ENCODE measurements at places on chromosomes 5 and 9.
A peak's percentile ranks its signal among the peaks of the same experiment; 100 is the strongest.

DNA sequence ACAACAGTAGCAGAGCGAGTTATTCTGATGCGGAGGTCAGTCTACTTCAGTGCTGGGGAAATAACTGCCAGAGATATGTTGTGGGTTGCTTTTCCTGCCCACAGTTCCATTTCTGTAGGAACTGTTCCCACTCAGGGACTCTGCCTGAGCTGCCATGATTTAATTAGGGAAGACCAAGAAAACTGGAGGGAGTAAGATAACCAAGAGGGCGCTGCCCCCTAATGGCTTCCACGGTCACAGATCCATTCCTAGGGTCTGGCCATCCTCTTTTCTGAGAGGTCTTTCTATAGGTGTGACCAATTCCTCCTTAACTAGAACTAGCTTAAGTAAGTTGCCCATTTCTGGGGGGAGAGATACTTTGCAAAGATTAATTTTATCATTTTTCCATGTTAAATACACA lies 125.9 kb downstream of the APBA1 start:
- DNase-seq: peak; percentile 13

GRCh38 chr5:98791001-98791519 lies 17.6 kb downstream of the RGMB start:
- no peak for DNase-seq

DNA sequence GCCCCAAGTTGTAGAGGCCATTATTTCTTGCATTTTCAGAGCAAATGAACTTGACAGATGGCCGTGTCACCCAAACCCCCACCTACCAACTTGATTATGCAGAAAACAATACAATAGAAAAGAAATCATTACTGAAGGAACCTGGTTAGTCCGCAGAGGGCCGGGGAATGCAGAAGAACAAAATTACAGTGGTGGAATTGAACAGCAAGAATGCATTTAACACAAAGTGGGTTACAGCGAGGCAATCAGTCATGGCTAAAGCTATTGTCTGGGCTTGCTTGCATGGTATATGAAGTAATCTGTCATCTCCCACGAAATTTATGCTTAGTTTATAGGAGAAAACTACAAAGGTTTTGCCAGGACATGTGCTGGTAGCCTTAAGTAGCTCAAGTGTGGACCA lies 238.3 kb upstream of the IRX1 start:
- no peak for DNase-seq

- DNase-seq: no peak
Observed at GRCh38 chr5:5340206-5340729, 82.2 kb upstream of the ICE1 start.

DNA sequence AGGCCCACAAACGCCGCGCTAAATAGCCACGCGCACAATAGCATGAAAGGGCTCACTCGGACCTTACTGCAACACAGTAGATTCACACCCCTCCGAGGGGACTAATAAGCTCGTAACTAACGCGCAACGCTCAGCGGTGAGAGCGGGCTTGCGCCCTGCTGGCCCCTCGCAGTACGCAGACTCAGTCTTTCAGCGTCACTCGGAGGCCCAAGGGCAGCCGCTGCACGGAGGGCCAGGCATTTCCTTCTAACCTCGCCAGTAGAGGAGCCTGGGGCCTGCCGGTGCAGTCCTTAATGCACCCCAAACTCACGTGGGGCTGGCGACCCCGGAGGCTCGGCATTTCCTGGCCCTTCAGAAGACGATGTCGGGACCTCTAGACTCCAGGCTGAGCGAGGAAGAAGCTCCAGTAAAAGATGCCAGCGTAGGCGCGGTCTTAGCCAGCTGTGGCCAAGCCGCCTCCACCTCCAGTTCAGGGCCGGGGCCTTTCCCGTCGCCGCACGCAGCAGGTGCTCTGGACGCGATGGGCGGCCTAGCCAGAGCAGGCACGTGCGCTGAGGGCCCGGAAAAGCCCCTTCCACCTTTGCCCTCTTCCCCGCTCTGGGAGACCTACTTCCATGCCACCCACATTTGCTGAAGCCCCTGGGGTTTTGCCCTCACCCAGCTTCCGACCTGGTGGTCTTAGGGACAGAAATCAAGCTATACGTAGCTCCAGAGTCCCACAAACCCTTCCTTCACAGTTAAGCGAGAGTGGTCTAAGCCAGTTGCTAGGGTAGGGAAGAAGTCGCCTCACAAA lies 38.3 kb upstream of the TIFAB start:
- no peak for DNase-seq

GRCh38 chr9:85310573-85310972 lies 431.2 kb downstream of the AGTPBP1 start:
- DNase-seq: no peak

- no peak for DNase-seq
Observed at GRCh38 chr5:132807163-132807838, 5.8 kb upstream of the SOWAHA start.

- no peak for DNase-seq
Observed at GRCh38 chr5:88656221-88656950, 226.6 kb downstream of the MEF2C start.

DNA sequence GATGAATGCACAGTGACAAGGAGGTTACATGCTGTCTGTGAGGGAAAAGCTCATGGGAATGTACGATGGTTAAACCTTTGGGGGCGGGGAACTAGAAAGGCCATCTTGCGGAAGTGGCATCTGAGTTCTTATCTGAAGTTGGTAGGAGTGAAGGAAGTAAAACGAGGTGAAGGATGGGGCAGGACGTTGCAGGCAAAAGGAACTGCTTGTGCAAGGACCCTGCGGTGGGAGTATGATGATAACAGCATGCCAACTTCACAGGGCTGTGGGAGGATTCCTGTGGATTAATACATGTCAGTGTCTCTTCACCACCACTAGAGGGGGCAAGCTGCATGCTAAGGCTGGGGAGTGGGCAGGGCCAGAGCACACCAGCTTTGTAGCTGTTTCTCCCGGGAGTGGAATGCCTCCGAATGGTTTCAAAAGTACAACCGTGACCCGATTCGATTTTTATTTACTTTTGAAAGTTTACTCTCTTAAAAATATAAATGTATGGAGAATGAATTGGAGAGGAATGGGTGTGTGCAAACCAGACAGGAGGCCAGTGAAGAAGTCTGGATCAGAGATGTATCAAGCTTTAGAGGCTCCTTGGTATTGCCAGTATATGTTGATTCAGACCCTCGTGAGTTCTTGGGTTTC lies 62.5 kb downstream of the CYFIP2 start:
- peak; percentile 35 for DNase-seq

DNA sequence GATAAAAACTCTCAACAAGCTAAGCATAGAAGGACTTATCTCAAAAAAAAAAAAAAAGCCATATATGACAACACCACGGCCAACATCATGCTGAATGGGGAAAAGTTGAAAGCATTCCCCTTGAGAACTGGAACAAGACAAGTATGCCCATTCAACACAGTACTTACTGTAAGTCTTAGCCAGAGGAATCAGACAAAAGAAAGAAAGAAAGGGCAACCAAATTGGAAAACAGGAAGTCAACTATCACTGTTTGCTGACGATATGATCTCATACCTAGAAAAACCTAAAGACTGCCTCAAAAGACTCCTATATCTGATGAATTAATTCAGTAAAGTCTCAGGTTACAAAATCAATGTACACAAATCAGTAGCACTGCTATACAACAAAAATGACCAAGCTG lies 24.6 kb upstream of the PTGER4 start:
- no peak for DNase-seq

DNA sequence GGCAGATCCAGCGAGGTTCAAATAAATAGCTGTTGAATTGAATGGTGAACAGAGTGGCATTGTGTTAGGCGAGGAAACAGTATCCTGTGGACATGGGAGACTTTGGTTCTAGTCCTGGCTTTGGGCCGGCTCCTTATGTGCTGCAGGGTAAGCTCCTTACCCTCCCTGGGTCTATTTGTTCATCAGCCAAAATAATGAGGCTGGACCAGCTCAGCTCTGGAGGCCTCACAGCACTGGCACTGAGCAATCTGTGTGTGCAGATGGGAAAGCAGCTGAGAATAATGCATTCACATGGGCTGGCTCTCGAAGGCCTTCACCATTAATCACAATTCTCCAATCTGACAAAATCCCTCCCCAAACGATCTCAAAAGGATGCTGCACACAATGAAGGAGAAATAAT lies 81.9 kb downstream of the APBA1 start:
- no peak for DNase-seq

DNA sequence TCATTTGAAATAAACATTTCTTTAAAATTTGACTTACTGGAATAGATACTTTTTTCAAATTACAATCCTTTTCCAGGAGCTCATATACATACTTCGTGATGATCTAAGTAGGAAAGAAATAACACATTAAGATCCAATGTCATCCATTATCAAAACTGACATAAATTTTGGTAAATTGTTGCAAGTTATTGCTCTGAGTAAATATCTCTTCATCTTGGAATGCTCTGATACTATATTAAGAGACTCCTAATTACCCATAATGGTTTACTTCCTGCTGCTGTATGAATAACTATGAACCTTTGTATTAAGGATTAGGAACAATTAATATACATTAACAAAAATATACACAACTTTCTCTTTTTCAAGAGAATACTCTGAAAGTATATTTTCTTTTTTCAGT lies 223.0 kb upstream of the POU5F2 start:
- no peak for DNase-seq

- DNase-seq: no peak
Observed at GRCh38 chr5:180803181-180804128, 849 bp upstream of the MGAT1 start.

GRCh38 chr5:153358315-153358976 lies 132.0 kb upstream of the GRIA1 start:
- DNase-seq: no peak

DNA sequence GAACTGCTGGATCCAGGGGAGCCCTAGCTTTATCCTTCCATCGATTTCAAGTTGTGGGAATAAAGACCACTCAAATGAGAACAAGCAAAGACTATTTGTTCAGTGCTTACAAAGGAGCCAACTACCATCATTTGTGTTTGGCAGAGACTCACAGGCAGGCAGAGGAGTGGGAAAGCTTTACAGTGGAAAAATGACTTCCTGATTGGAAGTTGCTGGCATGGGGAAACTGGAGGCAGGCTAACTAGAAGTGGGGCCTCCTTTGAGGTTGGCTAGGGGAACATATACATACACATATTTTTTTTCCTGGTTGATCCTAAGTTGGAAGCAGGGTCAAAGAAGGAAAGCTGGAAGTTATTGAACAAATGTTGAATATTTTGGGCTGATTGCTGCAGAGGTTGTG lies 121.7 kb downstream of the ACTBL2 start:
- DNase-seq: no peak

- DNase-seq: no peak
Observed at GRCh38 chr9:134765785-134766184, 114.8 kb upstream of the FCN2 start.

GRCh38 chr5:170540271-170540670 lies 36.5 kb downstream of the KCNIP1 start:
- no peak for DNase-seq

GRCh38 chr9:113298924-113299770 lies 4.0 kb downstream of the RNF183 start:
- peak; percentile 54 for DNase-seq

- DNase-seq: no peak
Observed at GRCh38 chr5:88607492-88607891, 275.5 kb downstream of the MEF2C start.

GRCh38 chr9:116064970-116065369 lies 88.6 kb upstream of the PAPPA start:
- no peak for DNase-seq

DNA sequence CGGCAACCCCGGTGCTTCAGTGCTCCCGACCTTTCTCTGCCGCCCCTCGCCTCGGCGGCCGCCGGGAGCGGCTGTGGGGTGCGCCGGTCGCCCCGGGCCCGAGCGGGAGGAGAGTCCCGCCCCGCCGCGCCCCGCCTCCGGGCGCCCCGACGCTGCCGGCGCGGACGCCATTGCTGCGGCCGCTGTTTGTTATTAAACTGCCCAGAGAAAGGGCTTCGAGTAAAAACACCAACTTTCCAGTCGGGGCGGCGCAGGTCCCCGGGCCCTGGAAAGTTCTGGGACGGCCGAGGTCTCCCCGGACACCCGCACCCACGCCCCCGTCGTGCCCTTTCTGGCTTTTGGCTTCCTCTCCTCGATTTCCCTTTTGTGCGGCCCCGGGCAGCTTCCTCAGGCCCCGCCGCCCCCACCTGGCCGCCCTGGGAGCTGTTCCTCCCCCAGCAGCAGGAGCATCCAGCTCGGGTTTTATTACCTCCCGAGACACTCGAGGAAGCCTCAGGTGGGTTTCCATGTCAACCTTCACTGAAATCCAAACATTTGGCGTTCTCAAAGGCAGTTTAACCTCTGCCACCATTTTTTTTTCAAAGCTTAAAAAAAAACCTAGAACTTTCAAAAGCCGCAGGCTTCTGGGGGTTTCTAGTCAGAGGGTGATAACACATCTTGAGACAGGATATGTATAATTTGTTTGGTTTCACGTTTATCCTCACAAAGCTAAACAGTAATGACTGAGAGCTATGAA lies 334.4 kb downstream of the CWC27 start:
- peak; percentile 84 for DNase-seq

DNA sequence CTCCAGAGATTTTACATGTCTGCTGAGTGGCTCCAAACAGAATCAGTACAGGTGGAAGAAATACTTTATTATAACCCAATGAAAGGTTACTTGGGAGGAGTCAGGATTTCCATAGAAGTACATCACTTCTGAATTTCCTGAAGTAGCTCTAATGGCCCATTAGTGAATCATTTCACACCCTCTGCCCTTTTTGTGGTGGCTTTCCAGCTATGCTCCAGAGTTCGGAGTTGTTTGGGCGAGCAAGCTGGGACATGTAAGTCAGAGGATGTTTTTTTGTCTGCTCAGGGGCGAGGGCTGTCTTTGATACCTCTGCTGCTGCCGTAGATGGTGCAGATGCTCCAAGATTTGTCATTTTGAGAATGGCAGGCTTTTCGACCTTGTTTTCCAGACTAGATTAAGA lies 226.1 kb downstream of the GOLPH3 start:
- no peak for DNase-seq

- DNase-seq: no peak
Observed at GRCh38 chr5:125655156-125655555, 768.1 kb upstream of the GRAMD2B start.

DNA sequence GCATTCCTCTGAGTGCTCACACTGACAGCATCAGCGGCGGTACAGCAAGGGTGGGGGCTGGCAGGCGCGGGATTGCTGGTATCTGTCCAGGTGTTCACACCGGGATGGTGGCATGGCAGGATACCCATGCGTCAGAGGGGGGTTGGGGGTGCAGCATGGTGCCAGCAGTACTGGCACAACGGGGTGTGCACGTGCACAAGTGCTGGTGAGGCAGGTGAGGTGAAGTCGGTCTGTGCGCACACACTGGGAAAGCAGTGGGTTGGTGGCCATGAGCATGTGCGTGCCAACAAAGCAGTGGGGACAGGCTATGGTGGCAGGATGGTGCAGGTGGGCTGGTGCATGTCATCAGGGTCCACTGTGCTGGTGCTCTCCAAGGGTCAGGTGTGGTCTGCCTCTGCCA lies 819.6 kb upstream of the EDIL3 start:
- DNase-seq: no peak

All from NCI-H187 (cell line).